ENCODE measurements at places on chromosomes 2 and 18. TPM values are rescaled to one million over a fixed set of nuclear protein-coding genes. Genes with fewer than 3 reads are reported as not detected.

GRCh38 chr2:69134306-69134945 is 121.4 kb downstream of the ANTXR1 start:
- DNase-seq: no peak

DNA sequence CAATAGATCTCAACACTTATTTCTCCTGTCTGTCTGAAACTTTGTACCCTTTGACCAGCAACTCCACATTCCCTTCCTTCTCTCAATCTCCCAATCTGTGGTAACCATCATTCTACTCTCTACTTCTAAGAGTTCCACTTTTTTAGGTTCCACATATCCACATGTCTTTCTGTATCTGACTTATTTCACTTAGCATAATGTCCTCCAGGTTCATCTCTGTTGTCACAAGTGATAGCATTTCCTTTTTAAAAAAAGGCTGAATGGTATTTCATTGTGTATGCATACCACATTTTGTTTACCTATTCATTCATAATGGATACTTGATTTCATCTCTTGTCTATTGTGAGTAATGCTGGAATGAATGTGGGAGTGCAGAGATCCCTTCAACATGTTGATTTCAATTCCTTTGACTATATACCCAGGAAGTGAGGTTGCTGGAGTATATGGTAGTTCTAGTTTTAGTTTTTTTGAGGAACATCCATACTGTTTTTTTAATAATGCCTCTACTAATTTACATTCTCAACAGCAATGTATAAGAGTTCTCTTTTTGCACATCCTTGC is 18.8 kb upstream of the MMADHC start:
- no peak for DNase-seq

The STPG4 gene
- 0.22 TPM for total RNA-seq

- DNase-seq: peak; percentile 83
Observed at GRCh38 chr2:230870544-230871360, 6.0 kb downstream of the ITM2C start.

The CRYBA2 gene
- total RNA-seq: not detected

GRCh38 chr2:105488285-105488684 is 89.4 kb upstream of the FHL2 start:
- peak; percentile 47 for DNase-seq

- DNase-seq: no peak
Observed at GRCh38 chr2:215683295-215683694, 247.4 kb upstream of the FN1 start.

The MEIS1 gene
- 14.5 TPM for total RNA-seq

- no peak for DNase-seq
Observed at GRCh38 chr2:156883804-156884203, 373.7 kb upstream of the GALNT5 start.

DNA sequence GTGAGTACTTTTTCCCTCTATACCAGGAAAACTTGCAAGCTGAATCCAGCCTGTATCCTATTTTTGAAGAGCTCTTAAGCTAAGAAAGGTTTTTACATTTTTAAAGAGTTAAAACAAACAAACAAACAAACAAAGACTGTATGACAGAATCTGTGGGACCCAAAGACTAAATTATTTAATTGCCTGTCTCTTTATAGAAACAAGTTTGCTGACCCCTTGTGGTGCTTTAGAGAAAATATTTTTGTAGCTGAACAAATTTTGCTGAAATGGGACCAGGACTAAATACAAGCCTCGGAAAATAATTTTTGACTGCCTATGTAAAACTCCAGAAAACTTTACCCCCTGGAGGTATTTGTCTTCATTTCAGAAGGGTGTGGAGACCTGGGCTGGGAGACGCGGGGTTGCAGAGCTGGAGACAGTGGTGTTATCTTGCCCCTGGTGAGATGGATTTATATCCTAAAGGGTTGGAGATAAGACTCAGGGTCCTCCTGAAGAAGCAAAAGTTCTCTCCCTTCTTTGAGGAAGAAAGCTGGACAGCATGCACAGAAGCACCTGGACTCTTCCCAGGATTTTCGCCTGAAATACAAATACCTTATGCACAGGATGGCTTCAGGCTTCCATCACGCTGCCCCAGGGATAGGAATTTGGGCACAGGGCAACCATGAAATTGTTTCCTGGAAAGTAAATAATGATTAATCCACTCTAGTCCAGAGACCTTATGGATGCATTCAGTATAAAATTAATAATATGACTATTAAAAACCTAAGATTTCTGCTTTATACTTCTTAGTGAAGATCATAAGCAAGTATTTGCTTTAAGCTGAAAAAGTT is 54.3 kb downstream of the TMX3 start:
- DNase-seq: peak; percentile 58

The C2orf81 gene
- total RNA-seq: 1.4 TPM

- no peak for DNase-seq
Observed at GRCh38 chr2:143690235-143690634, 561.0 kb downstream of the ARHGAP15 start.

- DNase-seq: no peak
Observed at GRCh38 chr2:145744541-145745386, 1224.8 kb upstream of the ZEB2 start.

DNA sequence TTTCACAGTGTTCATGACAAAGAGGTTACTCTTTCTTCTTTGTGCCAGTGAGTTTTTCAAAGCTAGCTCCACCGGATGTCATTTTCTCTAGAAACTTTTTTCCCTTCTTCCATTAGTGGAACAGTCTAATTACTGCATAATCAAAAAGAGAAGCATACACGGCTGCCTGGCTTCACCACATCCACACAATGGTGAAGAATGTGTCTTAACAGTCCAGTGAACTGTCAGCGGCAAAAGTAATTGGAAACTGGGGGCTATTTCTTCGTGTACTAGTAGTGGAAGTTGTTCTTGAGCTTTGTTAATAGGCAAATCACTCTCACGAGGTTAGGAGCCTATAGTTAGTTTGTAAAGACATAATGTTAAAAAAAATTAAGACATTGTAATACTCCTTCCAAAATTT is 32.9 kb upstream of the PIK3C3 start:
- DNase-seq: no peak

- DNase-seq: no peak
Observed at GRCh38 chr2:99072551-99072950, 69.0 kb upstream of the C2orf15 start.

The SPRED2 gene
- total RNA-seq: 10.7 TPM

The BUB1 gene
- 9.0 TPM for total RNA-seq

DNA sequence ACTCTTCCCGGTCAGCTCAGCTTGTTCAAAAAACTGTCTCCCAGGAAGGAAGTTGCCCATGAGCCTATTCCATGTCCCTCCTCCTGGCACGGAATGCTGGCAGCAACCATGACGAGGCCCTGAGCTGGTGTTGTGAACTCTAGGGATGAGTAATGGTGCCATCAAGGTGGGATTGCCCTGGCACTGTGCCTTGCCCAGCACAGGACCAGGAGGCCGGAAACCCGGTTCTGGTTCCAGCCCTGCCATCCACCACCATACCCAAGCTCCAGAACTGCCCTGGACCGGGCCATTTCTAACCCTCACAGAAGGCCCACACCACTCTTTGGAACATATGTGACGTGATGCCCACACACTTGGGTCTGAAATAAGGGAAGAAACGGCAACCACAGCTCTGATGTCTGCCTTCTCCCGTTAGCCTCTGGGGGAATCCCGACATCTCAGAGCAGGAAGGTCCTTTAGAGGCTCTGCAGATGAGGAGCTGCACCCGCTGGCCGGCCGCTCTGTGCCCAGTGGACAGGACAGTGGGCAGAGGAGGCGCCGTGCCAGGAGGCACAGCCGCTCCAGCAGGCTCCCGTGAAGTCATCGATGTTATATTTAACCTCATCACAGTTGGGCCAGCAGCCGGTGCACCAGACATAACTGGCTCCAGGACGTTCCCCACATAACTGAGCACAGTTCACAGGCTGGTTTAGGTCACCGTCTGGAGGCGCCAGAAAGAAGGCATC is 462.1 kb upstream of the ID2 start:
- DNase-seq: peak; percentile 77

- DNase-seq: no peak
Observed at GRCh38 chr18:12838178-12838634, 45.8 kb downstream of the PTPN2 start.

DNA sequence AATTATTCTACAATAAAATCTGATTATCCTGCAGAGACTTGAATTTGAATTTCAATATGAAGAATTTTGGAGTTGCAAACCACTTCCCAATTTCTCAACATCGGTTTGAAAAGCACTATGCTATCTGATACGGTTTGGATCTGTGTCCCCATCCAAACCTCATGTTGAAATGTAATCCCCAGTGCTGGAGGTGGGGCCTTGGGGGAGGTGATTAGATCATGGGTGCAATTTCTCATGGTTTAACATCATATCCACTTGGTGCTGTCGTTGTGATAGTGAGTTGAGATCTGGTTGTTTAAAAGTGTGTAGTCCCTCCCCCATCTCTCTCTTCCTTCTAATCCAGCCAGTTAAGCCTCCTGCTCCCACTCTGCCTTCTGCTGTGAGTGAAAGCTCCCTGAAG is 205.7 kb downstream of the NBAS start:
- no peak for DNase-seq

DNA sequence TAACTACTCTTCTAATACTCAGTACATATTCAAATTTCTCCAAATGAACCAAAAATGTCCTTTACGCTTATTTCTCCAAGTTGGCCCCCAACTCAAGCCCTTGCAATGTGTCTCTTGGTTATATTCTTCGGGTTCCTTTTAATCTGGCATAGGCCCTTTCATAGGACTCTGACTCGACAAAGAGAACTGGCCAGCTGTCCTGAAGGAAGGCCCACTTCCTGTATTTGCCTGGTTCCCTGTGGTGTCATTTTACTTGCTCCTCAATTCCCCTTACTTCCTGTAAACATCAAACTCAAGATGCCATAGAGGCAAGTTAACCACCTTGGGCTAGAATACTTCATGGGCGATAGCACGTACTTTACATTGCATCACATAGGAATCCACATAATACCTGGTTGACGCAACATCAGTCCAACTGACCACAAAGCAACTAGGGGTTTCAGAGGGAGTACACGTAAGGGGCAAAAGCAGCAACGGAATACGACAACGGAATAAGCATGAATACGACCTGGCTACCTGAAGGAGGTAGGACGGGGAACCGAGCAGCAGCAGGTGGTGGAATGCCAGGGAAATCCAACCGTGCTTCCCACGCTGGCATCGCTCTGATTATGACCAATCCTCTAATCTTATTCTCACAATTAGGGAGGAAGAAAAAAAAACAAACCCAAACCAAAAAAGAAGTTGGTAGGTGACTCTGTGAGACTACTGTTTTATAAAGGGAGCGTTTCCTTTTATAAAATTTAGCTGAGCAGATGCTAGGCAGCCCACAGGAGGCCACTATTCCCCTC is 823 bp upstream of the GORASP2 start:
- DNase-seq: peak; percentile 28

The AKAIN1 gene
- 0.18 TPM for total RNA-seq

DNA sequence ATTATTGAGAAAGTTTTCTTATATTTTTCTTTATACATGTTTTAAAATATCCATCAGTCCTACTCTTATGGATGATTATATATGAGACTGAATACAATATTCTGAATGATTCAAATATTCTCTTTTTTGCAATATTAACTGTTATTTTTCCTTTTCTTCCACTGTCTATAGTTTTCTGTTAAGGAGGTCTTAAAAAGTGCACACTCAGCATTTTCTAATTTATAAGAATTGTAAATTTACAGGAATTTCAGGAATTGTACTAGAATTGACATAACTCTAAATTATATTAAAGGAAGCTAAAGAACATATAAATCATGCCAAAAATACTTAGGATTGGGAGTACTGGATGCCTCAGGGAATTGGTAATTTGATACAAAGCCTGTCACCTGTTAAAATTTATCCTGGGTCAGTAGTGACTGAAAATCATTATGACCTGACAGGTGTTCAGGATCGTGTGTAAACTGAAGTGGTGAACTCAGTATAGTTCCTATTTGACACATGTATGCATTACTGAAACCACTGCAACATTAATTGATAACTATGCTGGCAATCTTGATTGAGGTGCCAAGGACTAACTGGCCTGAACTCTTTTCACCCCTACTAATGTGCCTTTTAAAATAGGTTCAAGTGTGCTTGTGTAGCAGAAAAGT is 30.4 kb downstream of the MSTN start:
- peak; percentile 23 for DNase-seq

The DLGAP1 gene
- total RNA-seq: 2.8 TPM

DNA sequence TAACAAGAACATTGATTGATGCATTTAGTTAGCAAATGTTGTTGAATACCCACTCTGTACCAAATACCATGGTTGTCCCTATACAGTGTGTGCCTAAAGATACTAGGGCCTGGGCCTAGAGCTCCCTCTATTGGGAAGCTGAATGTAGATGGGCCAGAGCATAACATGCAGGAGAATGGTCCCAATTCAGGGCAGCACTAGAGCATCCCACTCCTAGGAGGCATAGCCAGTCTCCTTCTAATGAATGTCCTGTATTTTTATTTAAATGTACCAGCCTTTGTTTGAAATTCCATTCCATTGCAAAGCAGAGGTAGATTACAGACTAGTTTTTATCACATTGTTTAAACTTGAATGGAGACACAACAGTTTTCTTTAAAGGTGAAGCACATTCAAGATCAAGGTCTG is 90.6 kb downstream of the FEZ2 start:
- peak; percentile 81 for DNase-seq

DNA sequence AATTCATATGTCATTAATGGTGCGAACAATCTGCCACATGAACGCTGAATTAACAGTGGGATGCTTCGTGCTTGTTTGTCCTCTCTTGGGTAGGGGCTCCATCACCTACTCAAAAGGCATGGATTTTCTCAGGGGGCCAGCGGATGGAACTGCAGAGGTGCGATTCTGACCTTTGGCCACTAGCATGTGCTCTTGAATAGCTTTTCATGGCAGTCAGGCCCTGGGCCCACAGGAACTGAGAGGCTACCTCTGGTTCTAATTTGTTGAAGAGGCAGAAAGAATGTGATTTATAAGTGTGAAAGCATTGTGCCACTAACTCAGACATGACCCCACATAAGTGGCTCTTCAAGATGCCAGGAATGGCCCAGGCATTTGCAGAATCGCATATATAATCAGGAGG is 283.2 kb downstream of the INSIG2 start:
- DNase-seq: peak; percentile 56

GRCh38 chr2:45199973-45200372 is 190.7 kb upstream of the SIX2 start:
- peak; percentile 88 for DNase-seq

- peak; percentile 52 for DNase-seq
Observed at GRCh38 chr2:118954297-118955060, 12.5 kb downstream of the MARCO start.

The MERTK gene
- 4.9 TPM for total RNA-seq

- DNase-seq: no peak
Observed at GRCh38 chr18:24630346-24630880, 170.0 kb downstream of the HRH4 start.

The EGR4 gene
- total RNA-seq: not detected

- no peak for DNase-seq
Observed at GRCh38 chr2:213232649-213233437, 51.4 kb upstream of the SPAG16 start.

The CIDEA gene
- total RNA-seq: not detected

The AGXT gene
- 0.13 TPM for total RNA-seq

The IL1A gene
- not detected for total RNA-seq

The C2orf78 gene
- total RNA-seq: not detected

Data from muscle of leg (tissue), 16 donors.